ENCODE measurements at places on chromosomes 6 and 20. TPM values are rescaled to one million over a fixed set of nuclear protein-coding genes. Genes with fewer than 3 reads are reported as not detected.

ADAM33 gene
- total RNA-seq, result 91.1 TPM

PKIB gene
- total RNA-seq, result 44.7 TPM

PAK5 gene
- total RNA-seq, result 0.42 TPM

RIPOR2 gene
- 1.7 TPM for total RNA-seq

OR2H2 gene
- total RNA-seq, result not detected

RBM39 gene
- 488 TPM for total RNA-seq

ASIP gene
- not detected for total RNA-seq

All from mesothelial cell of epicardium (in vitro differentiated cells).